Astrocyte (in vitro differentiated cells and primary cell): ENCODE measurements at places on chromosomes 16 and 17. TPM values are rescaled to one million over a fixed set of nuclear protein-coding genes. Genes with fewer than 3 reads are reported as not detected.

- no peak overlapping the region for H3K4me3 ChIP-seq
- H3K36me3 ChIP-seq: no peaks in the 10 kb centered on the region
- H3K27me3 ChIP-seq: no peaks in the 10 kb centered on the region
Observed at GRCh38 chr16:79451196-79451816, 149.2 kb downstream of the MAF start.

- peaks cover 12% of the 10 kb centered on the region for H3K4me1 ChIP-seq
- no peaks in the 10 kb centered on the region for H3K27me3 ChIP-seq
- no peaks in the 10 kb centered on the region for H3K36me3 ChIP-seq
- peak; percentile 64 for DNase-seq
- H3K4me3 ChIP-seq: no peak overlapping the region
- no peak overlapping the region for H3K27ac ChIP-seq
Observed at GRCh38 chr16:3980253-3981111, 100.0 kb upstream of the CREBBP start.

- no peaks in the 10 kb centered on the region for H3K36me3 ChIP-seq
- no peaks in the 10 kb centered on the region for H3K4me1 ChIP-seq
Observed at GRCh38 chr17:28875848-28876550, 21.2 kb downstream of the ERAL1 start.

GRCh38 chr16:14284371-14284770, 213.3 kb downstream of the MRTFB start:
- no peak for DNase-seq
- no peaks in the 10 kb centered on the region for H3K36me3 ChIP-seq
- no peaks in the 10 kb centered on the region for H3K27me3 ChIP-seq
- H3K27ac ChIP-seq: no peak overlapping the region

GRCh38 chr17:9402590-9403199, 172.9 kb downstream of the STX8 start:
- H3K27ac ChIP-seq: no peak overlapping the region
- no peak overlapping the region for H3K4me3 ChIP-seq
- H3K4me1 ChIP-seq: peaks cover 8% of the 10 kb centered on the region
- no peaks in the 10 kb centered on the region for H3K36me3 ChIP-seq

- peak; percentile 49 for DNase-seq
- peaks cover 9% of the 10 kb centered on the region for H3K36me3 ChIP-seq
- H3K27me3 ChIP-seq: no peaks in the 10 kb centered on the region
- H3K4me1 ChIP-seq: peaks cover 44% of the 10 kb centered on the region
- H3K4me3 ChIP-seq: no peak overlapping the region
- H3K27ac ChIP-seq: no peak overlapping the region
Observed at GRCh38 chr16:66616592-66616991, 12.1 kb downstream of the CMTM3 start.

DNA sequence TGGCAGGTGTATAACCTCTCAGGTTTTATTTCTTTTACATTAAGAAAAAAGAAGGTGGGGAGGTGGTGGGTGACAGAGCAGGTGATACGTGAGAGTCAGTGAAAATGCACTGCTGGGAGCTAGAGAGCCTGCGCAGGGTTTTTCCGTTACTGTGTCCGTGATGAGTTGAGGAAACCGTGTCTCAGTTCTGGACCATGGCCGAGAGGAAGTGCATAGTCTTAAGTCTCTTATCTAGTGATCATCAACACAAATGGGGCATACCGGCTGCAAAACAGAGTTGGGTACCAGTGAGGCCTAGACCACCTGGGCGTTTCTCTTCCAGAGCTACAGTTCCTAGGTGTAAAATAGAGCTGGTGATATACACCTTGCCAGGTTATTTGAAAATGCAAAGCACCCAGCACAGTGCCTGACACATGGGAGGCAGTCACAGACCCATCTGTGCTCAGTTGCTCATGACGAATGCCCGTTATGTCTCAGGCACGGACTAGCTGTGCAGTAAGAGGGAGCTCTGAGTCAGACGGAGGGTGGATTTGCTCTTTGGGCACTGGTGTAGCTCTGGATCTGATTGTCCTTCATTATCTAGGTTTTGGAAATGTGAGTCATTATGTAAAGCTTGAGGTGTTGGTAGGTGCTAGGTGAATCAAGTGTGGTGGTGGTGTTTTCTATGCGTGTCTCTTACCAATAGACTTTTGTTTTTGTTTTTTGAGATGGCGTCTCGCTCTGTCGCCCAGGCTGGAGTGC, 60.9 kb downstream of the RPTOR start:
- H3K36me3 ChIP-seq: no peaks in the 10 kb centered on the region
- H3K4me1 ChIP-seq: no peaks in the 10 kb centered on the region
- no peak overlapping the region for H3K27ac ChIP-seq
- no peak overlapping the region for H3K4me3 ChIP-seq

GRCh38 chr17:49715216-49715615, 7.5 kb upstream of the SLC35B1 start:
- H3K4me1 ChIP-seq: peaks cover 4% of the 10 kb centered on the region
- H3K27me3 ChIP-seq: no peaks in the 10 kb centered on the region
- no peak overlapping the region for H3K27ac ChIP-seq
- H3K4me3 ChIP-seq: no peak overlapping the region
- H3K36me3 ChIP-seq: no peaks in the 10 kb centered on the region

DNA sequence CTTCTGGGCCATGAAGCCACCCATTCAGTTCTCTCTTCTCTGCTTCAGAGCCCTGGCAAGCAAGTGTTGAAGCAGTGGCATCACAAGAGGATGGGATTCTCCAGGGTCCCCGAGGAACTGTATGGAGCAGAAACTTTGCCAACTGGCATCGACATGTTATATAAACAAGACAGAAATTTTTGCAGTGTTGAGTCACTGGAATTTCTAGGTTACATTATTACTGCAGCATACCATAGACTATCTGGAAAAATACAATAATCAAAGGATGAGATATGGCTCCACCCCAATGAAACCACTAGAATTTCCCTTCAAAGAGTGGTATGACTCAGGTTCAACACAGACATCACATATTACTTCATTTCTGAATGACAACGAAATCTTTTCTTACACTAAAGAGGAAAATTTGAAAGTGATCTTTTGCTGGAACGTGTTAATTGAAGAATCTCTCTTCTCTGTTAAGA, 343.0 kb upstream of the DYNLRB2 start:
- no peaks in the 10 kb centered on the region for H3K36me3 ChIP-seq
- no peak overlapping the region for H3K4me3 ChIP-seq

DNA sequence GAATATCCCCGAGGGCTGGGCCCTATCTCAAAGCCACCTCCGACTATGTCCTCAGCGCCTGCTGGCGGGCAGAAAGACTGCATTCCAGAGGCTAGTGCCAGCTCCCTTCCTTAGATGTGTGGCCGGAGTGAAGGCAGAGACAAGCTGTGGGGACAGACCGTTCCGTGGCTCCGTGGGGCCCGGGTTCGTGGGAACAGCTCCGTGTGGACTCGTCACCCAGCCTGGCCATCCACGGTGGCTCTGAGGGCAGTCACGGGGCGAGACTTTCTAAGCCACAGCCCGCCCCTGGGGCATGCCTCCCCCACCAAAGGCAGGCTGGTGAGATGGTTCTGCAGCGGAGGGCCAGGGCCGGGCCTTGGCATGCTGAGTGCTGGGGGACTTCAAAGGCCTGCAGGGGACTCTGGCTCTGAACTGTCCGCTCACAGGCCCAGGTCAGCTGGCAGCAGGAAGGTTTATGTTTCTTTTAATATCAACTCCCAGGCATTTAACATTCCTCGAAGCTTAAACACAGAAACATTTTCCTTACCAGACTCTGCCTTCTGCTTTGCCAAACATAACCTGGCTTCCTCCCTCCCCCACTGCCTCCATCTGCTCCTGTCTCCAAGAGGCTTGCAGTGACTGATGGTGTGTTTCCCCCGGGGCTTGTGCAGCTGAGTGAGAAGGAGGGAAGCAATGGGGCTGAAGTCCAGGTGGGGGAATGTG, 50.4 kb downstream of the TIMM22 start:
- no peak overlapping the region for H3K27ac ChIP-seq
- peaks cover 2% of the 10 kb centered on the region for H3K36me3 ChIP-seq
- H3K27me3 ChIP-seq: no peaks in the 10 kb centered on the region
- peaks cover 9% of the 10 kb centered on the region for H3K4me1 ChIP-seq

DNA sequence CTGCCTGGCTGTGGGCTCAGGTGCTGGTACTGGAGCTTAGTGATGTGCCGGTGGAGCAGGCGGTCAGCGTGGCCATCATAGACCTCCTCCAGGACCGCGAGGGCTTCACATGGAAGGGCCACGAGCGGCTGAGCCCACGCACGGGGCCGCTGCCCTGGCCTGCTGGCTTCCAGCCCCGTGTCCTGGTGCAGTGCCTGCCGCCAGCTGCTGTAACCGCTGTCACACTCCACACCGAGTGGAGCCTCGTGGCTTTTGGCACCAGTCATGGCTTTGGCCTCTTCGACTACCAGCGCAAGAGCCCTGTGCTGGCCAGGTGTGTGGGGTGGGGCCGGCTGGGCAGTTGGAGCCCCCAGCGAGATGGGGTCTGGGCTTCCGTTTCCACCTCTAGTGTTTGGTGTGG, 12.0 kb downstream of the LLGL1 start:
- DNase-seq: no peak
- H3K36me3 ChIP-seq: no peaks in the 10 kb centered on the region
- H3K4me1 ChIP-seq: peaks cover 17% of the 10 kb centered on the region
- H3K27me3 ChIP-seq: no peaks in the 10 kb centered on the region

DNA sequence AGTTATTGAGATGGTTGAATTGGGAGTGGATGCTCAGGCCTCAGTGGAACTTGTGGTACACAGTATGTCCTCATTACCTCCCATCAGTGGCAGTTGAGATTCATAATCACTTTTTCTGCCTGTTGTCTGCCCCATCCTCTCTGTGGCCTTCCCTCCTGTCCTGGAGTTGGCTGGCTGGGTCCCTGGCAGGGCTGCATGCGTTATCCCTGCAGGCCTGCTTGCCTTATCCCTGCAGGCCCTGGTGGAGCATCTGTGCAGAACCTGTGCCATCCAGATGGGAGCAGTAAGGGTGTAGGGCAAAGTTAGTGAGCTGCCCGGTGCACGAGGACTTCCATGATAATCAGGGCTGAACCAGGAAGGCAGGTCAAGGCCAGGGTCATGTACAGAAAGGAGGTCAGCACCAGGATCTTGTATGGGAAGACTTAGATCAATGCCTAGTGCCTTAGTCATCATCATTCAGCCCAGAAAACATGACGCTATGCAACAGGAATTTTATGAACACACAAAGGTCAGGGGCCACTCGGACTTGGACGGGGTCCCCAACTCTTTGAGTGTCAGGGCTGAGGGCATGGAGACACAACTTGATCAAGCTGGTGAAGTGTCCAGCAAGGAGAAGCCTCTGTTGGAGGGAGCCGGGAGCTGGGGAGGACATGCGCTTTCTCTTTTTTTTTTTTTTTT, 47.2 kb downstream of the ABCC1 start:
- no peaks in the 10 kb centered on the region for H3K36me3 ChIP-seq
- H3K27me3 ChIP-seq: no peaks in the 10 kb centered on the region
- H3K4me3 ChIP-seq: no peak overlapping the region
- peak; percentile 88 for DNase-seq
- H3K27ac ChIP-seq: peak overlapping the region; percentile 60
- peaks cover 39% of the 10 kb centered on the region for H3K4me1 ChIP-seq

- no peaks in the 10 kb centered on the region for H3K36me3 ChIP-seq
- H3K27me3 ChIP-seq: no peaks in the 10 kb centered on the region
- no peak overlapping the region for H3K27ac ChIP-seq
- no peak overlapping the region for H3K4me3 ChIP-seq
Observed at GRCh38 chr16:17382514-17382913, 88.2 kb downstream of the XYLT1 start.

Gene GRAP
- total RNA-seq: 0.30 and 0.38 TPM in 2 replicates

Gene KRTAP9-9
- not detected in 2 replicates for total RNA-seq

Gene SLC22A31
- 0.58 and 1.3 TPM in 2 replicates for total RNA-seq

Gene CSF3
- not detected in 2 replicates for total RNA-seq

Gene TP53TG3C
- not detected in 2 replicates for total RNA-seq

Gene RPAIN
- 35.7 and 46.5 TPM in 2 replicates for total RNA-seq

Gene SPNS2
- total RNA-seq: 1.3 and 4.3 TPM in 2 replicates

Gene RHBDL1
- total RNA-seq: 4.0 and 4.9 TPM in 2 replicates

Gene EFCAB5
- 1.00 and 1.5 TPM in 2 replicates for total RNA-seq
